Activated naive CD8-positive, alpha-beta T cell treated with anti-CD3 and anti-CD28 coated beads, Interleukin-2, amount 50 U/mL, for 24 hours (primary cell): ENCODE measurements at places on chromosomes 5 and 9.

DNA sequence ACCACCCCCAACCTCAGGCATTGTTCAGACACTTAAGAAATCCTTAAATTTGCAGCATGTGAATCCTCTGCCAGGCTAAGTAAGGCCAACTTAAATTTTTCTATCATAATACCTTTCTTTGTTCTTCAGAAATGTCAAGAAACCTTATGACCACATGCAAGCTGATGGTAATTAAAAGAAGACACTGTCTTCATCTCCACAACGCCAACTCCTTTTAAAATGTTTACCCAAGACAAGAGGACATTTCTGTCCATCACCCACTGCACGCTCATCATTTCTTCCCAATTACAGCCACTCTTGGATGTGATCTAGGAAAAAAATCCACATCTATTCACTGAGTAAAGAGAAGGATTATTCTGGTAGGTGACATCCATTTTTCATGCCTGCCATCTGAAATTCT lies 6.1 kb upstream of the IFNK start:
- no peak for DNase-seq
- no peaks in the 10 kb centered on the region for H3K27me3 ChIP-seq
- H3K27ac ChIP-seq, result no peak overlapping the region
- no peaks in the 10 kb centered on the region for H3K4me1 ChIP-seq

DNA sequence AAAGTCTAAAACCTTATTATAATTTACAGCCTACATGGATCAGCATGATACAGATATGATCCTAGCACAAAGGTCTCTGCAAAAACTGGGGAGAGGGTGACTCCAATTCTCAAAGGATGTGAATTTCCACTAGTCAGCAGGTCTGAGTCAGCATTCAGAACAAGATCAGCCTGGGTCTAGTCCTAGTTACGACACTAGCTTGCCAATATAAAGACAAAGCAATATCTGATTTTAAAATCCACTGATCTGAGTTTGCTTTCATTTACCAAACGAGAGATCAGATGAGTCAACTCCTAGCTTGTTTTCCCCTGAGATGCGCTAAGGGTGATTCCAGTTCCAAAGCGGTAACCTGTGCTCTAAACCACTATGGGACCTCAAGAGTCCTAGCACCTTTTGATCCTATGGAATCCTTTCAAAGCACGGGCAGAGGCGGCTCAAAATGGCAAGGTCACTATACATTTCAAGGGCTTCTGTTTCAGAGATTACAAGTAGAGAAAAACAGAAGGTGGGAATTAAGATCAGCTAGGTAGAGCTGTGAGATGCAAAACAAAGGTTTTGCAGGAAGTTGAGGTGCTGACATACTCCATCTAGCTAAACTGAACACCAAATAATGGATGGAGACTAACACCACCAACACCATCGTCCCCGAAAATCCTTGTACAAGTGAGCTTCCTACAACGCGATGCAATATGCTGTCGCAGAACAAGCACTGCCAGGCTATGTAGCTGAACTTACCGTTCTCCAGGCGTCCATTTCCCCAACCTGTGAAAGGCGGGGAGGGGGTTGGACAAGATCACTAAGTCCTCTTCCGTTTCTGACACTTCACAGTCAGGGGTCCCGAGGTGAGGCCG lies 906 bp downstream of the SLC25A51 start:
- no peaks in the 10 kb centered on the region for H3K27me3 ChIP-seq
- peak overlapping the region; percentile 91 for H3K4me3 ChIP-seq
- H3K4me1 ChIP-seq, result peaks cover 29% of the 10 kb centered on the region
- no peak for DNase-seq

DNA sequence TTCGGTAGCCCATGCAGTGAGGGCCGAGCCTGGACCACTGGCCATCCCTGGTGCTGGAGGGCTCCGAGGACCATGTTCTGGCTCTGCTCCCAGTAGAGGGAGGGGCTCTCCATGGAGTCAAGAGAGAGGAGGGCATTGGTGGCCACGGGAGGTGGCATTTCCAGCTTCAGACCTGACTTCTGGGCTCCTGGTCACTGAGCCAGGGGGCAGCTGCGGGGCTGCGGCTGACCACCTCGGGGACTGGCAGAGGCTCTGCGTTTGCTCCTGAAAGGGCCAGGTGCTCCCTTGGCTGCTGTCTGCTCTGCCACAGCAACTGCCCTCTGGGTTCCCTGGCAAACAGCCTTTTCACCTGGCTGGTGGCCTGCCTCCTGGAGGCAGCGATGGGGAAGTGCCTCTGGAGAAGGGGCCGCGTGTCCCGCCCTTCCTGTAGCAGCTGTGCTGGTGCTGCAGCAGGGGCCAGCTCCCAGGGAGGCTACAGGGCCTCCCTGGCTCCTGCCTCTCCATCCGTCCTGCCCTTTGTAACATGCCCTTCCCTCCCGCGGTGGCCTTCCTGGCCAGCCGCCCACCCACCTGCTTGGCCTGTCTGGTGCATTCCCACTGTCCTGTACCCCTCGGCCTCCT lies 144.6 kb downstream of the CACNA1B start:
- peak; percentile 16 for DNase-seq
- no peak overlapping the region for H3K4me3 ChIP-seq
- H3K36me3 ChIP-seq, result no peaks in the 10 kb centered on the region
- H3K27ac ChIP-seq, result no peak overlapping the region

- DNase-seq, result no peak
- H3K27ac ChIP-seq, result no peak overlapping the region
- H3K4me1 ChIP-seq, result no peaks in the 10 kb centered on the region
- H3K27me3 ChIP-seq, result peaks cover 10% of the 10 kb centered on the region
- no peaks in the 10 kb centered on the region for H3K36me3 ChIP-seq
These were observed 199.5 kb downstream of the ALDH1A1 start for GRCh38 chr9:72753266-72753893.

GRCh38 chr9:99490729-99491128 lies 268.6 kb downstream of the SEC61B start:
- peaks cover 11% of the 10 kb centered on the region for H3K27me3 ChIP-seq
- peaks cover 7% of the 10 kb centered on the region for H3K4me1 ChIP-seq
- no peak for DNase-seq
- no peak overlapping the region for H3K4me3 ChIP-seq

DNA sequence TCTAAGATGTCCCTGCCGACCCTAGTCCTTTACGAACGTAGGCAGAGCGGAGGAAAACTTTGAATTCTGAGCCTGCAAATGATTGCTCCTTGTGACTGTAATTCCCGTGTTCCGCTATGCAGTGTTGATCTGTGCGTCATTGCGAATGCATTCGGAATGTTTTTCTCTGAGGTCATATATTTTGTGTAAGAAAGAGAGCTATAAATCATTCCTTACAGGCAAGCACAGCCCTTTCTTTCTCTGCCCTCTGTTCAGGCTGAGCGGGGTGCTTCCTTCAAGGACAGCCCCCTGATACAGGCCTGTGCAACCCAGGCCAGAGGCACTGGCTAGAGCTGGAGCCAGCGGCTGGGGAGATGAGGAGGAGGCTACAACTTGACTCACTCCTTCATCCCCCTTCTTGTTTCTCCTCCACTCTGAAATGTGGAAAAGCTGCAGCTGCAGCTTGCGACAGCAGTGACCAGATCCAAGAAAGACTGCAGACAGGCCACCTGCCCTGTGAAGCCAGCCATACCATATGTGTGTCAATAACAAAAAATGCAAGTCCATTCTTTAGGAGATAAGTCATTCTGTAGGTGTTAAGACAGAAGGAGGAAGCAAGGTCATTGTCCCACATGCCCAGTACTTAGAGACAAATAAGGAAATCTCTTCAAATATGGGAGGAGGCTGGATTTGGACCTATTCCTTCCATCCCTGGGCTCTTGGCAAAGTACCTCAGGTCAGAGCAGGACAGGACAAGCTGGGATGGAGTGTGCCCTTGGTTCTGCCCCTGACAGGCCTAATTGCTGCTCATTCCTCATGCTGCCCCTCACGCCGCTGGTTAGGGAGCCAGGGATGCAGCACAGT lies 345.7 kb upstream of the WWC1 start:
- no peaks in the 10 kb centered on the region for H3K27me3 ChIP-seq
- H3K27ac ChIP-seq, result no peak overlapping the region
- no peaks in the 10 kb centered on the region for H3K4me1 ChIP-seq
- H3K4me3 ChIP-seq, result no peak overlapping the region
- no peaks in the 10 kb centered on the region for H3K36me3 ChIP-seq
